WTC11 (cell line): ENCODE measurements at places on chromosomes 2 and 18. TPM values are rescaled to one million over a fixed set of nuclear protein-coding genes. Genes with fewer than 3 reads are reported as not detected.

HOXD1 gene
- 0.14 to 0.22 TPM in 2 of 3 replicates, not detected in the other for total RNA-seq

FER1L5 gene
- total RNA-seq = 1.1 to 1.4 TPM (median 1.1 TPM) in 3 replicates

DNA sequence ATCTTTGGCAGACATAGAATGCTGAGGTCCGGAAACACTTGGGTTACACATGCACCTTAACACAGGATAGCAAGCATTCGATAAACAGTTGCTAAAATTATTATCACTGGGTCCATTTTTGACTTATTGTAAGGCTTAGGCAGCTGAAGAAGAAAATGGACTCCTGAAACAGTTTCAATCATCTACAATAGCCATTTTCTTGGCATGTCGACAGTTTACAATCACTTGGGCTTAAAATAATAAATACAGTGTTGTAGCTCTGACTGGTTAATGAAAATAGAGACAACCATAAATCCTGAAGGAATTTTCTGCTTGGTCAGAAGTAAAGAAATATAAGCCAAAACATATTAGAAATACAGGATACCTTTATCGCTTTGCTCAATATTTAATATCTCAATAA, 169.2 kb downstream of the XIRP2 start:
- no peaks in the 10 kb centered on the region for H3K36me3 ChIP-seq
- no peak overlapping the region for H3K27ac ChIP-seq
- no peak overlapping the region for H3K4me3 ChIP-seq
- no peak for DNase-seq
- H3K27me3 ChIP-seq = no peaks in the 10 kb centered on the region
- no peaks in the 10 kb centered on the region for H3K4me1 ChIP-seq

- peaks cover 11% of the 10 kb centered on the region; the same call in 1 of the 2 replicates for H3K4me1 ChIP-seq
- H3K27ac ChIP-seq = no peak overlapping the region
- H3K4me3 ChIP-seq = no peak overlapping the region
- no peaks in the 10 kb centered on the region for H3K27me3 ChIP-seq
Observed at GRCh38 chr18:46474487-46475389, 182.3 kb downstream of the LOXHD1 start.

- no peaks in the 10 kb centered on the region for H3K36me3 ChIP-seq
- H3K27me3 ChIP-seq = no peaks in the 10 kb centered on the region
- peaks cover 39% of the 10 kb centered on the region for H3K4me1 ChIP-seq
Observed at GRCh38 chr2:48532174-48532573, 2.2 kb downstream of the STON1 start.

MYL1 gene
- not detected in 3 replicates for total RNA-seq

TSPYL6 gene
- total RNA-seq = not detected in 3 replicates

DNA sequence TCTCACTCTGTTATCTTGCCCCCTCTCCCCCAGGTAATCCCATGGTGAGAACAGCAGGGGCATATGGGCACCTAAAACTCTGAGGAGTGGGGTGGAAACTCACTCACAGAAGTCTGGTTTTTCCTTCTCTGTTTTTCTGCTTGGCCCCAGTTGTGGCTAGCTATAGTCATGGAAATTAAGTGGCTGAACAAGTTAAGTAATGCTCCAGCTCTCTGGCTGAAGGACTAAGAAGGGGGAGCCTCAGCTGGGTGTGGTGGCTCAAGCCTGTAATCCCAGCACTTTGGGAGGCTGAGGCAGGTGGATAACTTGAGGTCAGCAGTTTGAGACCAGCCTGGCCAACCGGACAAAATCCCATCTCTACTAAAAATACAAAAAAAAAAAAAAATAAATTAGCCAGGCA, 261.0 kb downstream of the TPGS2 start:
- peaks cover 46% of the 10 kb centered on the region for H3K4me1 ChIP-seq
- H3K27me3 ChIP-seq = no peaks in the 10 kb centered on the region
- H3K36me3 ChIP-seq = no peaks in the 10 kb centered on the region
- DNase-seq = no peak
- H3K27ac ChIP-seq = peak overlapping the region; percentile 80

DNA sequence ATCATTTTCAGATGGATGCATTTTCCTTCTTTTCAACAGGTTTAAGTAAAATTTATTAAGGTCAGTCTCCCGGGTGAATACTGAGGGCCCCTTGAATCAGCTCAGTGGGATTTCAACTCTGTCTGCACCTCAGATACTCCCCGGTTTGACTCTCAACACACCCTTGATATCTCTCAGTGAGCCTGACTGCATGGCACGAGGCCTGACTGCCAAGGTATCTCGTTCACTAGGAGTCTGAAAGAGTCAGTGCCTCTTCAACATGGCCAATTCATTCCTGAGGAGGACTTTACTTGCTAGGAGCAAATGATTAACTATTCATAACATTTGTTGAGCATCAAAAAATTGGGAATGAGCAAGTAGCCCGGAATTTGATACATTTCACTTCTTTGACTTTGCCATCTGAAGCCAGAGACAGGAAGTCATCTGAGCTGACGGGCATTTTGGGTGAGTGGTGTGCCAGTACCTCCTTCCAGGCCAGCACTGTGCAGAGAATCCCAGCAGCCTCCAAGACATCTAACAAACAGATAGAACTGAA, 81.0 kb downstream of the VAPA start:
- H3K27ac ChIP-seq = no peak overlapping the region
- H3K4me3 ChIP-seq = no peak overlapping the region
- DNase-seq = no peak

TLK1 gene
- total RNA-seq = 91.1 to 99.6 TPM (median 93.9 TPM) in 3 replicates
